Nucleus accumbens (tissue), 56 donors: ENCODE measurements at places on chromosomes 3 and 15.
A peak's percentile ranks its signal among the peaks of the same experiment; 100 is the strongest.

DNA sequence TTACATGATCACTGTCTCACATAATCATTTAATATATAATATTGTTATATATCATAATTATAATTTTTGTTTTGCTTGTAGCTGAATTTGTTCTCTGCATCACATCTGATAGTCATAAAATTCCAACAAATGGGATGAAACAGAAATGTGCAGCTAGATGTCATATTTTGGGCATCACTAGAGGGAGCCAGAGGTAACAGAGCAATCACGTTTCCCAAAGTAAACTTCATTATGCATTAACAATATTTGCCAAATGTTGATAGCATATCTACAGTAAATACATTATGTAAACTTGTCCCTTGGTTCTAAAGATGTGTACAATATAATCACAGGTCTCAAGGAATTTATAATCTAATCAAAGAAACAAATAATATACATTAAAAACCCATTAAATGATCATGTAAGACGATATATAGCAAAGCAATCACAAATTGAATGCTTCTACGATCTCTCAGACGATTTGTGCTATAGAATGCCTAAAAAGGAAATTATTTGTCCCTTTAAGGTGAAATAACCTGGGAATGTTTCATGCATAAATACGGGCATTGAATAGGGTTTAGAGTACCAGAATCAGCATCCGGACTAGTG is 234.2 kb upstream of the MCTP2 start:
- no peak for DNase-seq

GRCh38 chr3:129199366-129199765 is 15.7 kb upstream of the CNBP start:
- no peak for DNase-seq

DNA sequence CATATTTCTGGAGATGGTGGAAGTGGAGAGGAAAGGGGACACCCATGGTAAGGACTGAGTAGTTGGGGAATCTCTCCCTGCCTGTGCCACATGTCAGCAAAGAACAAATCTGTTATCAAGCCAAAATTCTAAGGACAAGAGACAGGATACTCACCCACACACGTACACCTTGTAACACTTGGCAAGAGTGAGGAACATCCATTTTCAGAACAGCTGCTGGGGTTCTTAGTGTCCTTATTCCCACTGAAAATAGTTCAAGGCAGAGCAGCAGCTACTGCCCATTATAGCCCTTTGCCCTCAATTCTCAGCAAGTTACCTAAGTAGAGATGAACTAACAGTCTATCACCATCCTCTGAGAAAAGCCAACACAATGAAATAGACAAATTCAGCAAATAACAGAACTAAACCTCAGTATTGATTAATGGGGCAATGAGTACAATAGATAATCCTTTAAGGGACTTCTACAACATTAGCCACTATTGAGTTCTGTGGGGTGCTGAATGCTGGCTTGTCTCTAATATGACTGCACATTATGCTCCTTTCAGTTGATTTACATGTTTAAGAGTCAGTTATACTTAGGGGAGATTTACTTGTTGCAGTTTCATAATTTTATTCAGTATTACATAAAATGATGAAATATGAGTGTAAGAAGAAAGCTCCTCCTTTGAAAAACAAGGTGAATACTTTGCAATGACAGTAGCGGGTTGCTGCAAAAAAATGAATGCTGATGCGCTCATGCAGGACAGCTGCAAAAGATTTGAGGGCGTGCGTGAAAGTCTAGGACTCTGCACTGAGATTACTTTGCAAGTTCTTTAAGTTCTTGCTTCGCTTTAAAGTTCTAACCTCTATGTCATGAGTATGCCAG is 22.4 kb downstream of the SENP5 start:
- DNase-seq = no peak

GRCh38 chr15:80709542-80709941 is 14.4 kb downstream of the ABHD17C start:
- no peak for DNase-seq

GRCh38 chr15:25220834-25221233 is 218.0 kb downstream of the UBE3A start:
- DNase-seq = no peak

GRCh38 chr15:100757661-100758060 is 122.0 kb upstream of the ALDH1A3 start:
- DNase-seq = no peak

- no peak for DNase-seq
These were observed 900 bp upstream of the HYAL3 start for GRCh38 chr3:50299929-50300680.

DNA sequence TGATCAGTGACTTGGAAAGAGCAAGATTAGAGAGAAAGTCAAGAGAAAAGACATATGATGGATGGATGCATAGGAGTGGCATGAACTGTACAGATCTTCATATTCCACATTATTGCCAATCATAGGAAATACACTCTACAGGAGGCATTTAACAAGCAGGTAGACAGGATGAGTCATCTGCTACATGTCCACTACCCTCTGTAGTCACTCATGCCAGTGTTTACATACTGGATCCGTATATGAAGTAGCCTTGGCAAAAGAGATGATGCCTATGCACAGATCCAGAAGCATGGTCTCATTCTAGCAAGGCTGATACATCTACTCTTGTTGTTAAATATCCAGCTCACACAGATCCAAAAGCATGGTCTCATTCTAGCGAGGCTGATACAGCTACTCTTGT is 632.1 kb downstream of the ROBO2 start:
- DNase-seq = no peak

- peak; percentile 13 for DNase-seq
These were observed 66.4 kb upstream of the TRA2B start for GRCh38 chr3:186004209-186004608.

GRCh38 chr3:44110648-44111047 is 131.0 kb upstream of the TOPAZ1 start:
- DNase-seq = no peak

- DNase-seq = no peak
These were observed 48.3 kb downstream of the PRTG start for GRCh38 chr15:55694652-55695150.

GRCh38 chr15:41207687-41208448 is 22.7 kb downstream of the EXD1 start:
- DNase-seq = no peak

- no peak for DNase-seq
These were observed 14.0 kb upstream of the RTP3 start for GRCh38 chr3:46483825-46484224.

- no peak for DNase-seq
These were observed 58.3 kb upstream of the MYZAP start for GRCh38 chr15:57533448-57533799.

GRCh38 chr3:54578417-54578816 is 349.4 kb downstream of the LRTM1 start:
- DNase-seq = no peak

DNA sequence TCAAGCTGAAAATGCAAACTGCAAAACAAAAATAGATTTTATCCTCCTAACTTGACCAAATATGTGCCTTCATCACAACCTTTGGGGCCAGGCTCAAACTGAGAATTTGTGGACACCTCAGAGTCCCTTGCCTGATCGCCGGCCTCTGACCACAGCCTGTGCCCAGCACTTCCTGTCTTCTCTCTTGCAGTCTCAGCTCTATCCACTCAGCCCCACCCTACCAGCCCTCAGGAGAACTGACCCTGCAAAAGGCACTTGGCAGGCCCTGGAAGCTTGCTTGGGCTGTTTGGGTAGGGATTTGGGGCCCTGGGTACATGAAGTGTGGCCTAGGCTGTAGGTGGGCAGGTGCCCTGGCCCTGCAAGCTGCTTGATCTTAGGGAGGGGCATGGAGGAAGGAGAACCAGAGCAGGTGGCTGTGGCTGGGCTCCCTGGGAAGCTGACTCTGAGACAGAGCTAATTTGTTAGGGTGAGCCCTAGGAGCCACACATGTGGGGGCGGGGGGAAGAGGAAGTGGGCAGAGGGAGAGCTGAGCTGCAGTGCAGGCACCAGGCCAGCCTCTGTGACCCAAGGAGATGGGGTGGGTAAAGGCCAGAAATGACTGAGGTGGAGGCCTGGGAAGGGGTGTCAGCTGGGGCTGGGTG is 8.6 kb downstream of the CLEC3B start:
- DNase-seq = no peak

DNA sequence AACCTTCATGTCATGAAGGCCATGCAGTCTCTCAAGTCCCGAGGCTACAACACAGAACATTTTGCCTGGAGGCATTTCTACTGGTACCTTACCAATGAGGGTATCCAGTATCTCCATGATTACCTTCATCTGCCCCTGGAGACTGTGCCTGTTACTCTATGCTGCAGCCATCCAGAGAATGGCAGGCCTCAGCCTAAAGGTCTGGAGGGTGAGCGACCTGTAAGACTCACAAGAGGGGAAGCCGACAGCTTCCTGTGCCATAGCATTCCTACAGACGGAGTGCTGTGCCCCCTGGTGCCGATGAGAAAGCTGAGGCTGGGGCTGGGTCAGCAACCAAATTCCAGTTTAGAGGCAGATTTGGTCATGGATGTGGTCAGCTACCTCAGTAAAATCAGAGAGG is 51.3 kb upstream of the CADPS start:
- DNase-seq = no peak

- no peak for DNase-seq
These were observed 452 bp downstream of the TMEM158 start for GRCh38 chr3:45225465-45226205.

DNA sequence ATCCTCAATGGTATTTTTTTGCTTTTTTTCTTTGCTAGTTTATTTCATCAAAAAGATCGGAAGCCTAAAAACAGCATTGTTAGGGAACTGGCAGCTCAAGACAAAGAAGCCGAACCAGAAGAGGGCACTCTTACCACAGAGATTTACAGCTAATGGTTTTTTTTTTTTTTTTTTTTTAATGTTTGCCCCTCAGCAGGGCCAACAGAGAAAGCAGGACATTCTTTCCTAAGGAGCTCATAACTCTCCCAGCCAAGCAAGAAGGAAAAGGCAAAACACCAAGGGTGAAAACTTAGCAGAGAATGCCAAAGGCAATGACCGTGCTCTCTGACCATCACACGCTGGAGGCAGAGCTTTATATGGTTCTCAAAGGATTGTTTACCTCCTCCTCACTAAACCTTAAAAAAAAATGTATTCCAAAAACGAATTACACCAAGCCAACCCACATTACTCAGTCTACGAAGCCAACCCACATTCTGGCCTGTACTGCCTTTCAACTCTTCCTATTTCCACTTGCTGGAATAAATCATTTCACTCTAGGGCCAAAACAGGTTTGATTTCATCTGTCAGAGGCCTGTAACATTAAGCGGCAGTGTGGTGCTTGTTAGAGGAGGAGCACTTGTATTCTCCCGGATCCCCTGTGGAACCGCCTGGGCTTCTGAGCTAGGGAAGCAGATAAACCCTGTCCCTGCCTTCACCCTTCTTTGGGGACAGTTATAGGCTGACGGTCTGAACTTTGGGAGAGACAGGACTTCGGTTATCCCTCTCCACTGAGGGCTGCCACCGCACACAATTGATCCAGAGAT is 35.6 kb upstream of the GYG1 start:
- DNase-seq = no peak

- no peak for DNase-seq
These were observed 12.8 kb upstream of the FAM98B start for GRCh38 chr15:38441130-38441519.

DNA sequence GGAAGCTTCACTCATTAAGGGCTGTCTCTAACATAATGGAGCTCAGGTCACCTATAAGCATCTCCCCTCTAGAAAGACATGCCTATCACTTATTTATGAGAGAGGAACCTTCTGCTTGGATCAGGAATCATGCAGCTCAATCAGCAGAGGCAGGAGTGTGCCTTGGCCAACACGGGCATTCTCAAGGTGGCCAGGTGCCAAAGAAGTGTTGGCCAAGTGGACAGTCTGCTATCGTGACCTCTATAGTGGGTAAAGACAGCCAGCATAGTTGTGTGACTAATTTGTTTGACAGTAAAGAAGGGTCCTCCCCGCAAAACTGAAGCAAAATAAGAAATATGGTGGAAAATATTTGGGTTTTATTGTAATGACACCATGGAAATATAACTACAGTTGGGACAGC is 14.7 kb upstream of the AGTR1 start:
- DNase-seq = no peak

DNA sequence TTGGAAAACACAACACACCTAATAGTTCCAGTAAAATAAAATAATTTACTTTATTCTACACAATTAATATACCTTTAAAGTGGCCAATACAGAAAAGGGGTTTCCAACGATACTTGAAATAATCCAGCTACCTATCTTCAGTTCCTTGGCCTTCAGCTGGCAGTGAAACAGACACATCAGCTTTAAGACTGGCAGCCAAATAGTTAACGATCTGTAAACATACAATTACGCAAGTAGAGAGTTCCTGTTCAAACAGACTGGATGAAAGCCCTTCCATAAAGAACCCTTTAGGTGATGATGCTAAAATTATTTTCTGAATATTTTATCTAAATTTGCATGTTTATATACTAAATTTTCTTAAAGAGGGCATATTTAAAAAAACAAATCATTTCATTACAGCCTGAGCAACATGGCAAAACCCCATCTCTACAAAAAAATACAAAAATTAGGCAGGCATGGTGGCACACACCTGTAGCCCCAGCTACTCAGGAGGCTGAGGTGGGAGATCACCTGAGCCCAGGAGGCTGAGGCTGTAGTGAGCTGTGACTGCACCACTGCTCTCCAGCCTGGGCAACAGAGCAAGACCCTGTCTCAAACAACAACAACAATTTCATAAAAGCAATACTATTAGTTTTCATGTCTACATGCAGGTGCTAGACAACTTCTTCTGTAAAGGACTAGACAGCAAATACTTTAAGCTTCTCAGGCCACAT is 12.9 kb downstream of the DYNC1LI1 start:
- DNase-seq = no peak

- no peak for DNase-seq
These were observed 244.8 kb downstream of the PLCL2 start for GRCh38 chr3:17129556-17129955.

- no peak for DNase-seq
These were observed 6.8 kb upstream of the TBC1D5 start for GRCh38 chr3:17749281-17749680.

GRCh38 chr3:163218336-163218735 is 1721.7 kb downstream of the OTOL1 start:
- DNase-seq = no peak

- DNase-seq = no peak
These were observed 83.4 kb upstream of the POU1F1 start for GRCh38 chr3:87359826-87360225.

GRCh38 chr3:150455341-150455740 is 47.2 kb downstream of the TSC22D2 start:
- no peak for DNase-seq

GRCh38 chr3:54783611-54784010 is 144.2 kb downstream of the LRTM1 start:
- no peak for DNase-seq

GRCh38 chr3:197345390-197345789 is 47.0 kb upstream of the DLG1 start:
- no peak for DNase-seq

DNA sequence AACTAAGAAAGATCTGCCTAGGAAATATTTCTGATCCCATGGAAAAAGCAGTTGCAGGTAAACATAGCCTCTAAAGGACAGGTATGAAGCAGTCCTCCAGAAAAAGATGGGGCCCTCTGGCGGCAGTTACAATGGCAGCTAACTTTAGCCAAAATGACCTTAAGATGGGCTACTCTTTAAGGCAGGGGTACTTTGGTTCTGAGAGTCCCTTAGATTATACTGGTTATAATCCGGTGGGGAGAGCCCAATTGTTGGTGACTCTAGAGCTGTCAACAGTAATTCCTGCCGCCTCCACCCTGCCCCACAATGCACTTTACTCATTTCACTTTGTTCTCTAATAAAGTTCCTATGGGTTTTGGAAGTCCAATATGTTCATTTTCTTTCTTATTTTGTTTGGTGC is 412.8 kb upstream of the WNT5A start:
- DNase-seq = no peak
